ENCODE measurements at places on chromosomes 4 and X.

DNA sequence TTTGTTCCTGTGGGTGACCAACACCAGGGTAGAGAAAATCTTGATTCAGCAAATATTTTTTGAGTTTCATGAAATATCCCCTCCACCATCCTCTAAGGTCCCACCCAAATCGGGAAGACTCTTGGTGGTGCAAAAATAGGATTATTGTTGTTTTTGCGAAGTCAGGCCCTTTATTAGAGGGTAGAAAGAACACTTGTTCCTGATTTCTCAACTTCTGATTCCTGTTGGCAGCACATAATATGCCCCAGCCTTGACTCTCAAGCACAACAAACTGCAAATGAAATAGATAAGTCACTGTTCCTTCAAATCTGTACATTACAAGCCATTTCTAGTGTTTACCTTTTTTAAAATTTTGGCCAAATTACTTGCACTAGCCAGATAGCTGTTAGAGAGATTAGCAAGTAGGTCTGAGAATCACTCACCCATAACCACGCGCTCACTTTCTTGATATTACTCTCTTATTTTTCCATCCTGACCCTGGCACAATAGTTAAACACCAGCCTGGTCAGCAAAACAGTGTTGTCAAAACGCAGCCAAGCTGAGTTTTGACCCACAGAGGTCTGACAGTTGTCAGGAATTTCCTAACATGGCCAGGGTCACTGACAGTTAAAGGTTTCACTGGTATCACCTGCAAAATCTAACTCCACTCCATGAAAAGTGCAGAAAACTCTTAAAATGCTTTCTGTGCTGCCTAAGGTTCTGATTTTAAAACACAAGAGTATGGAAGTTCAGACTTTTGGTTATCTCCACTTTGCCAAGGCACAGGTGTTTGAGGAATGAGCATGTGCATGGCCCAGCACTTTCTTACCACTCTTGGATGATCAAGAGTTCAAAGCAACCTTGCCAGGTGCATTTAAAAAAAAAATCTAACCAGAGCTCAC is 69.8 kb downstream of the RBM47 start:
- DNase-seq, result no peak

DNA sequence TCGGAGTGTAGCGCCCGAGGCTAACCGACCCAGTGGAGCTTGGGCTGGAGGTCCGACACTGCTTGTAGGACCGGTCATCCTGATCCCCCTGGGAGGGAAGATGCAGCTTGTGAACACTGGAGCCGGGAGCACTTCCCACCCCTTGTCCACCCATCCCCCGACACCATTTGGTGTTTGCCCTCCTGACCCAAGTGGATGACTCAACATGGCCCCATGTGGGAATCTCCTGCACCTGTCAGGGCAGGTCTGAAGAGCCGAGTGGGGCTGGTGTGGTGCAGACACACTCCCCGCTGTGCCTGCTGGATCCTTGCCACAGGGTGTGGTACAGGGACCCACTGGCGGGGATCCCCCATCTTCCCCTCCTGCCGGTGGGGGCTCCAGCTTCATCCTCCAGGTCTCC is 90.0 kb upstream of the AFAP1 start:
- DNase-seq, result no peak

DNA sequence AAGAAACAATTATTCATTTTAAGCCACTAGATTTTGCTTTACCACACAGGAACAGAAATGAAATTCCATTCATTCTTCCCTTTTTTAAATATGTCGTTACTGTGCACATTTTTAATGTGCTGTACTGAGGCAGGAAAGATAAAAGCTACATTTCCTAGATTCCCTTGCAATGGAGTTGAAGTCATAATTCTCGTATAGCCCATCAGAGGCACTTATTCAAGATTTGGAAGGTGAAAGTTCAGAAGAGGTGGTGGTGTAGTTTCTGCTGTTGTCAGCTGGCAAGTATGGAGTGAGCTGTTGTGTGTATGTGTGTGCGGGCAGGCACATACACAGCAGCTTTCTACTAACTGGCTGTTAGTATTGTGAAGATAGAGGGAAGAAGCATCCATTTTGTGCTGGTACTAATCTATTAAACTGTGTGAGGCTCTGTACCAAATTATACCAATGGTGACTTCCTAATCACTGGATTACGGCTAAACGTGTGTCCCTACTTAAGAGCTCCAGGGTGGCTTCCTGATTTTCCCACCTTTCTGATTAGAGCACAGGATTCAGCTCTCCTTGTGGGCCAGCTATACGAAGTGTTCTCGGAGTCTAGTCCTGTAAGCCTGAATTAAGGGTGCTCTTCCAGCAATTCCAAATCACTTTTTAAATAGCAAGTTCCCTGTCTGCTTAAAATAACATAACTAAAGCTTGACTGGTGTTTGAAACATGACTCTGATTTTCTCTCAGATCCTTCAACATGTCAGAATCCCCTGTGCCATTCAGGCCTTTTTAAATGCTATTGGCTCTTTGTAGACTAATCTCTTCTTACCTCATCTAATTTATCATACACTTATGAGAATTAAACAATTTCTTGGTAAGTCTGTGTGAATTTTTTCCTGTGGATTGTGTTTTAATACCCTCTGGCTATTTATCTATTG is 43.8 kb downstream of the PDS5A start:
- no peak for DNase-seq

DNA sequence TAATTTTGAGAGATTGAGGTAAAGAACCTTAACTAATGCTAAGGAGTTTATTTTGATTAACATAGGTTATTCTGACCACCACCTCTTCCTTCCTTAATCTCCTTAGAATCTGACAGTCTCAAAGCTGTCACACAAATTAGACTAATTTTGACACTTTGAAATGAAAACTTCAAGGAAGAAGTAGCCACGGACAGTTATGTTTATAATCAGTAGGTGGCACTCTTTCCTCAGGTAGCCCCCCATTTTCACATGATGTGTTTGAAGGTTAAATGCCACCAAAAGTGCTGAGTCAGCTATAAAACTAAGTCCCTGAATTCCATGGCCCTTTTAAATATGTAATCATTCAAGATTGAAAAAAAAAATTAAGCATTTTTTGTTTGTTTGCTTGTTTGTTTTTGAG is 22.4 kb downstream of the TMEM33 start:
- no peak for DNase-seq

DNA sequence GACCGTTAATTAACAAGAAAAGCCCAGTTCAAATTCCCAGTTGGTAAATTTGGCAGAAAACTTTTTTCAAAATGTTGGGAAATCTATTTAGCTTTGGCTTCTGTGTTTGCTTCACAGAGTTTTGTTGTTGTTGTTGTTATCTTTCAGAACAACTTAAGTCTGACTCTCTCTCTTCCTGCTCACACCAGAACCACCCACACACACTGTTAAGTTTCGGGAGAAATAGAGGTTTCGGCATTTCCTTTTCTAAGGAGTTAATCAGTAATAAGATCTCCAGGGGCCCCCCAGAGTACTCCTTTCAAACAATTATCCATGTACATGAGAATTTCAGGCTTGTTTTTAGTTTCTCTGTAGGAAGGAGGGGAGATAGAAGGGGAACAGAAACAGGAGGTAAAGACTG is 106.2 kb upstream of the PTCHD1 start:
- DNase-seq, result no peak

DNA sequence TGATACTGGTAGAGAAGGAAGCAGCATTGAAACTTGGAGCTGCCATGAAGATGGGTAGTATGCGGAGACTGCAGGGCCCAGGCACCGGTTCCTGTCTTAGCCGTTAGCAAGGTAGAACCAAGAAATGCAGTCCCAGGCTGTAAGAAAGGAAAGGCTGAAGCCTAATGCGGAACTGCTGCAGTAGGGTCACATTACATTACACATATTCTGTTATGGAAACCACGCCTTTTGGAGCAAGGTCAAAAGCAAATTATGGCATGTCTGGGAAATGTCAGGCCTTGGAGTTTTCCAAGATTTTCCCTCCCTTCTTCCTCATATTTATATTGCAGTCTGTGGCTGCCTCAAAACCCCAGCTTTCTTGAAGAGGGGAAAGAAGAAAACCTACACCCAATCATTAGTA is 204.8 kb upstream of the RASGEF1B start:
- DNase-seq, result no peak

DNA sequence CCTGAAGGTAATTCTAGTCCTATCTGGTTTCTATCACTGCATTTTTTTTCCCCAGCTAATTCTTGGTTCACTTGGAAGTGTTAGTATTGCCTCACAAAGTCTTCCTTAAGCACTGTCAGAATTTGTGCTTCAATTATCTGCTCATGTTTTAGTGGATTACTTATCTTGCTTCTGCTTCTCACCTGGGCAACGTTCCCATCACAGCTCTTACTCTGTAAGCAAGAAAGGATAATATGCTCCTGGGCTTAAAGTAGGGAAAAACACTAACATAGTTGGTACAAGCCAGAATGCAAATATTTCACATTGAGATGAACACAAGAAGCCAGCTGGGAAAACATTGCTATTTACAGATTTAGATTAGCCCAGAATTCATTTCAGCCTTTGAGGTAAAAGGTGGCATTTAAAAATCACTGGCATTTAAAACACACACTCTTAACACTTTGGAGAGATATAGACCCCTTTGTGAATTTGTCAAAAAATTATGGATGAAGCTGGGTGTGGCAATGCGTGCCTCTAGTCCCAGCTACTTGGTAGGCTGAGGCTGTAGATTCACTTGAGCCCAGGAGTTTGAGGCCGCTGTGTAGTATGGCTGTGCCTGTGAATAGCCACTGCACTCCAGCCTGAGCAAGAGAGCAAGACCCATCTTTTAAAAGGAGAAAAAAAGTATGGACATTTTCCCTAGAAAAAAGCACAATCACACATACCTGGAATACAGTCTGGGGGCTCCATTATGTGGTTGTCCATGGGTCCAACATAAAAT is 6.6 kb upstream of the PTPN13 start:
- DNase-seq, result no peak

DNA sequence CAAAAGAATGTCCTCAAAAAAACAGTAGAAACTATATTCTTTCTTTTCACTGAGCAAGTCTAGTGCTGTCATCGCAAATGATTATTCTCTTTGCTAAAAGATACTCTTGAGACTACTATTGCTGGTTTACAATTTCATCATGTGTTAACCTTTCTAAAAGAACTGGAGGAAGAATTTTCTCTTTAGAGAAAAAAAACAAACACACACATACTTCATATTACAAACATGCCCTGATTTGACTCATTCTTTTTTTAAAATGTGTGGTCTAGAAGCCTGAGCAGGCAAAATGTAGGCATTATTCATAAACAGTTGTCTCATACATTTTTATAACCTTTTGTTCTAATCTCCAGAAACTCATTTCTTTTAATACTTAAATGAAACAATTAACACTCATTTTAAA is 60.6 kb upstream of the FAT4 start:
- DNase-seq, result no peak

GRCh38 chr4:73345399-73345975 is 58.6 kb upstream of the ALB start:
- no peak for DNase-seq

DNA sequence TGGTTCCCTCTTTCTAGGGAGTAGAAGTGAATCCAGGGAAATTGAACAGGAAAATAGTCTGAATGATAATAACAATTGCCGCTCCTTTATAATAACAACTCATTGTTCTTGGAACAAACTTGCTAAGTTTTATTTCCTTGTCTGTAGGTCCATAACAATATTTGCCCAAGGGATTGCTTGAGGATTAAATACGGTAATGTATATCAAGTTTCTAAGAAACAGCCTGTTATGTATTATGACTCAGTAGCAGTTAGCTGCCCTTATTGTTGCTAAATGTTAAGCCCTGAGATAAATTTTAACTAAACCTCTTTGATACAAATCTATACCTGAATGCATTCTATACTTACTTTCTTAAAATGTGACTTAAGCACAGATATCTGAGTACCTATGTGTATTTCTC is 215.9 kb upstream of the AADAT start:
- DNase-seq, result no peak

- DNase-seq, result no peak
Observed at GRCh38 chr4:146132445-146132844, 43.1 kb upstream of the LSM6 start.

DNA sequence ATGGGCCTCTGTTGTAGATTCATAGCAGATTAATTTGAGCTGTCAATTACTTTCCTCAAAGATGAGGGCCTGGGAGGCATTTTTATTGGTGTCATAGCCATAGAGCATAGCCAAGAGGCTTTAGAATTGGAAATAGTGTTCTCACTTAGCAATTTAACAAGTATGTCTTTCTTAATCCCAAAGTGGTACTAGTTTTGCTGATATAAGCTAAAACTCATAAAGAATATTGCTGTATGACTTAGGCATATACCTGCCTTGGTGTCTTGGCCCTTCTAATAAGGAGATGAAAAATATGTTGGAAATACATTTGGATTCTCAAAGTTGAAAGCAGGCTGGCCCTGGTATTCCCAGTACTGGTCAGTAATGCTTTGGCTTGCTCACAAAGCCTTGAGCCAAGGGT is 221.5 kb upstream of the CXCL13 start:
- no peak for DNase-seq

DNA sequence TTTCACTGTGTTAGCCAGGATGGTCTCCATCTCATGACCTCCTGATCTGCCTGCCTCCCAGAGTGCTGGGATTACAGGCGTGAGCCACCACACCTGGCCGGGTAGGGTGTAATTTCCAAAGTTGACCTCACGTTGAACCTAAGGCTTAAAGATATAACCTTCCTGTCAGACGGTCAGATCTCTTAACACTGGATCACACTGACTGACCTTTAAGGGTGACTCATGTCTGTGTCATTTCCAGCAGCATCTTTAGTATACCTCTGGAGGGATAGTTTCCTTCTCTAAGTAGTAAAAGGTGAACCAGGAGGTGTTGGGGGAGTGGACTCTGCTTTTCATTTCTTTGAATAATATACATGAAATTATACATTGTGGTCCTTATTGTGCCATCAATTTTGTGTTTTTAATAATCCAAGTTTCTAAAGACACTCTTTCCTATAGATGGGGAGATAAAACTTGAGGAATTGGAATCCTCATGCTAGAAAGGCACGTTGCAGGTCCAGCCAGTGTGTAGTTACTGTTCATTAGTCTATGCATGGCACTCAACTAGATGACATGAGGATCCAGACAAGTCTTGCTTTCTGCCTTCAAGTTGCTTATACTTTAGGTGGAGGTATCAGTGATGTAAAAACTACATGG is 45.7 kb downstream of the ARHGAP10 start:
- DNase-seq, result no peak

DNA sequence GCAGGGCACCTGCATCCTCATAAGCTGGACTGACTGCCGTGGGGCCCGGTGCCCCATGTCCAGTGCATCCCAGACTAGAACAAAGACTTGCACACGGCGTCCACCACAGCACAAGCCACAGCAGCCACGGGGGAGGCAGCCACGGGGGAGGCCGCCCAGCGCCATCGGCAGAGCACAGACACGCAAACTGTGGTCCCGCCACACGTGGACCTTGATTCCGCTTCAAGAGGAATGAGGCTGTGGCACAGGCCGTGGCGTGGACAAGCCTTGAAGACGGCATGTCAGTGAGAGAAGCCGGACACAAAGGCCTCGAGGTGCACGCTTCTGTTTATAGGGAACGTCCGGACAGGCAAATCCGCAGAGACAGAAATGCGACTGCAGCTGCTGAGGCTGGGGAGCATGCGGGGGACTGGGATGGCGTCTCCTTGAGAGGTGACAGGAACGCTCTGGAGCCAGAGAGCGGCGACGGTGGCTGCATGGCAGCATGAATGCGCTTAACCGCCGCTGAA is 10.1 kb upstream of the CPLX1 start:
- DNase-seq, result no peak

- DNase-seq, result no peak
Observed at GRCh38 chr4:48752246-48752645, 27.8 kb downstream of the FRYL start.

All from right renal cortex interstitium (tissue), 3 donors.